ENCODE measurements at places on chromosomes 7 and 10.

GRCh38 chr7:463362-463781 lies 56.3 kb downstream of the PDGFA start:
- no peak for DNase-seq

- DNase-seq = no peak
Observed at GRCh38 chr7:123415625-123416024, 118.8 kb downstream of the IQUB start.

- DNase-seq = no peak
Observed at GRCh38 chr7:37718585-37718984, 35.0 kb downstream of the GPR141 start.

- DNase-seq = no peak
Observed at GRCh38 chr10:51285601-51286000, 211.3 kb downstream of the PRKG1 start.
